Activated effector memory CD4-positive, alpha-beta T cell treated with Interleukin-2 at 50 U/mL for 16 hours (primary cell): ENCODE measurements at places on chromosomes 13 and 19.

- DNase-seq: no peak
Observed at GRCh38 chr13:111389621-111390521, 69.4 kb downstream of the TEX29 start.

GRCh38 chr19:17830567-17831418, 9.5 kb upstream of the INSL3 start:
- no peak for DNase-seq

- no peak for DNase-seq
Observed at GRCh38 chr13:76522083-76522755, 364.0 kb downstream of the KCTD12 start.

- no peak for DNase-seq
Observed at GRCh38 chr13:114260814-114261213, 20.6 kb upstream of the UPF3A start.

DNA sequence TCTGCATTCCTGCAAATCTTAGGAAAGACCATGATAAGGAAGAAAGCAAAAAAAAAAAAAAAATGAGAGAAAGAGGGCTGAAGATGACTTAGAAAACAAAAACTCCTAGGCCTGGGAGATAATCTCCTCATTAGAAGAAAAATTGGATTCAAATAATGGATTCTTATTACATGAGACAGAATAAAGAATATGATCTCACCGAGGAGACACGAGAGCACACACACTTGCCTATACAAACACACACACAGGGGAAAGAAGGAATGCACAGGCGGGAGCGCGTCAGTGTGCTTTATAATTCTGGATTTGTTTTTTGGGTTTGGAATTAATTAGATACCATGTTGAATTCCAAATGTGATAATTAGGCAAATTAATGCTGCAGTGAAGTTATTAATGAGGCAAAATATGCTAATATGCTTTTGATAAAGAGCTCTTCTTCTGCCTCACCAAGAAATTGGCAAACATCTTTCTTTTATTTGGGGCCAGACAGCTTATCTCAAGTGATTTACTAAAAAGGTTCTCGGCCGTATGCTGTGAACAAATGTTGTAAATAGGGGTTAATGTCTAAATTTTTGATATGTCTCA, 36.1 kb upstream of the PCDH8 start:
- no peak for DNase-seq

GRCh38 chr13:72567566-72567965, 159.9 kb downstream of the MZT1 start:
- no peak for DNase-seq

GRCh38 chr19:52473655-52474350, 20.4 kb downstream of the ZNF578 start:
- DNase-seq: no peak

- DNase-seq: no peak
Observed at GRCh38 chr13:106858903-106859532, 291.1 kb upstream of the ARGLU1 start.

DNA sequence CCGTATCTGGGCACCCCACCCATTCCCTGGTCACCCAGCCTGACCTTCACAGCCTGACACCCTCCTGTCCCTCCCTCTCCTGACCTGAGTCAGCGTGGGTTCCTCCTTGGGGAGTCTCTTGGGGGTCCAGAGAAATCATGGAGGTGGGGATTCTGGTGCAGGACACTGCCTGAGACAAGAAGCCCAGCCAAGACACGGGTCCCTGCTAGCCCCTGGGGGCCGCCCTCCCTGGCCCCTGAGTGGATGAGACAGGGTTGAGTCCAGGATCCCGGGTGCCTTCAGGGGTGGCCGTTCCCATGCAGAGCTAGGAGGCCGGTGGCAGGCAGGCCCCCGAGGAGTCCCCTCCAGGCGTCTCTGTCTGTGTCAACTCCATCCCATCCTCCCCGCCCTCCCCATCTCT, 1.6 kb downstream of the MAP2K7 start:
- no peak for DNase-seq

GRCh38 chr13:104170980-104171555, 1104.9 kb upstream of the SLC10A2 start:
- no peak for DNase-seq

DNA sequence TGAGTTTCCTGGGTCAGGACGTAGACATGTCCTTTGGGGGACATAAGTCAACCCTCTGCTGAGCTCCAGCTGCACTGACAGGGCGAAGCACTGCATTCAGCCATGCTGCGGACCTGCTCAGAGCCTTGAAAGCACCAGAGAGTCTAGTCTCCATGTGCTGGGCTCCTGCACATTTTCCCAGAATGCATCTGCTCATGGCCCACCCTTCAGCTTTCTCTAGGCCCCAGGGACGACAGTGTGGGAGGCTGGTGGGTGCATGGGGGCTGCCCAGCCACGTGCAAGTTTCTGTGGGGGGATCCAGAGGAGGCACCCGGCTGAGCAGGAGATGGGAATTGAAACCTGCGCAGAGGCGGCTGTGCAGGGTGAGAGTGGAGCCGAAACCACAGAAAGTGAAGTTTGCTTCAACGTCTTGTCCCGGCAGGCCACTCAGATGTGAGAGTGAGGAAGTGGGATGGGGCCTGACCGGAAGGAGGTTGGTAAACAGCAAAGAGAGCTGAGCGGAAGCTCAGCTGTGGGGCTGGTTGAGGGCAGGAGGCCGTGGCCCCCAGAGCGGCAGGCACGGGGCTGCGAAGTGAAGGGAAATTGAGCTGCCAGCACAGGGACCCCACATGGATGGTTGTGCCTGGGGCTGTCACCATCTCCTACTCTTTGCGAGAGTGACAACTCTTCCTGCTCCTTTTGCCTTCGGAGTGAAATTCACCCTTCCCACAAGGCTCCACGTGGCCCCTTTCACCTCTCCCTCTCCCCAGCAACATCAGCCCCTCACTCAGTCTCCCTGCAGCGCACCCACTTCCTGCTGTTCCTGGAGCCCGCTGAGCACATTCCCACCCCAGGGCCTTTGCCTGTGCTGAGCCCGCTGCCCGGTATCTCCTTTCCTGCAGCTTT, 11.8 kb downstream of the PGLS start:
- DNase-seq: peak; percentile 36

- no peak for DNase-seq
Observed at GRCh38 chr13:105569816-105570215, 965.6 kb downstream of the EFNB2 start.

DNA sequence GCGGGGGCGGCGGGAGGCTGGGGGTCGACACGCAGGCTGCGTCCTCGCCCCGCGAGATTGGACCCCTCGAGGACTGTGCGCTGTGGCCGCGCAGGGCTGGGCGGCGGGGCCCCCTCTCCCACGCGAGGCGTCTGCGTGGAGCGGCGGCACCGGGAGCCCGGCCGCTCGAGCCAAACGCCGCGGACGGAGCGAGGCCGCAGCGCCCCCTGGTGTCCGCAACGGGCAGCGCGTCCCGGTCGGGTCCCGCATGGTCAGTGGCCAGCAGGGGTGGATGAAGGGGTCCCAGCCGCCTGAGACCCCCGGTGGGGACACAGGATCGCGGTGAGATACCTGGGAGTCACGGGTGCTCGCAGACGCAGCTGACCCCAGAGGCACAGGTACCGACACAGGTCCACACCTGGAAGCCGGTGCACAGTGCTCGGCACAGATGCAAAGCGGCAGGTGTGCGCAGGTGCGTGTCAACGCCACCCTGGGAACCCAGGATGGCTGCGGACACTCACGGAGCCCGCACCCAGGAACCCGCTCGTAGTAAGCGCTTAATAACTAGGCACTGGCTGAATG, 2.1 kb upstream of the CIRBP start:
- peak; percentile 68 for DNase-seq

DNA sequence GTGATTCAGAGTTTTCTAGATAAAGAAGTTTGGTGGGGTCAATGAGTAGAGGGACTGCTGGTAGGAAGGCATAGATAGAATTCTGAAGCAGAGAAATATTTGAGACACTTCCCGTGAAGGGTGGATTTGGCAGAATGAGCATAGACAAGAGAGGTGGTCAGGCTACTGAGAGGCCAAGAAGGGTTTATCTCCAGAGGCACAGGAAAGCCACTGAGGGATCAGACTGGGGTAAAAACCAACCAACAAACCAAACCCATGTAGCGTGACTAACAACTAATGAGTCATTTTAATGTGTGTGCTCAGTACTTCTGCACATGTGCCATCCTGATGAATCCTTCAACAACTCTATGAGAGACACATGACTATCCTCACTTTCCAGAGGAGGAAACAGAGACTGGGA, 60.0 kb upstream of the SERP2 start:
- no peak for DNase-seq

DNA sequence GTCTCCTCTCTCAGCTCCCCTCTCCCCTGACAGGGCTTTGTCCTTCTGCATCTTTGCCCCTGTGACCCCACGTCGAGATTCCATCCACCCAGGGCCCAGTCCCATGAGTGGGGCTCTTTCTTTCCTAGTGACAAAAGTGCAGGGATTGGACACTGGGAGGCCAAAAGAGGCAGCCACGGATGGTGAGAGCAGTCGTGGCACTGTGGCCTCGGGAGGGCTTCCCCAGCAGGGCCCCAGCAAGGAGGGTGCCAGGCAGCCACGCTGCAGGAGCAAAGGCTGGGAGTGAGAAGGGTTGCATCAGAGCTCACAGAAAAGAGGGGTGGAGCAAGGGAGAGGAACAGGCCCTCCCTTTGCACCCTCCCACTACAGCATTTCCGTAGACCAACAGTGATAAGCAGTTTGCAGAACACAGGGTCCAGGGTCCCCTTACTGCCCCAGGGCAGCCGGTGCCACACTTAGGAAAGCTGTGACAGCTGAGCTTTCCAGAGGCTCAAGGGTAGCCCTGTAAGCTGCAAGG, 4.9 kb downstream of the ZSCAN1 start:
- no peak for DNase-seq

DNA sequence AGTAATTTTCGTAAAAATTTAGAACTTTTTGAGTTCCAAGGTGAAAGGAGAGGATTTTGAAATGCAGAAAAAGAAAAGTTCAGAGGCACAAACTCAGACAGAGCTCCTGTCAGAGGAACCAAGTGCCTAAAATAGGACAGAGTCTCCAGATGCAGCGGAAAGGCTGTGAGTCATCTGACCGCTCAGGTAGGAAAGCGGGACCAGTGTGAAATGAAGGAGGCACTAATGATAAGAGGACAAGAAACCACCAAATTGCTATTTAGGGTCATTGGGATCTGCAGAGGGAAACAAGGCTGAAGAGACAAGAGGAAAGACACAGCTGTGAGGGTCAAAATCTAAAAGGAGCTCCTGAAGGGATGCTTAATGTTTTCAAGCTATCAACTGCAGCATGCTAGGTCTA, 34.9 kb downstream of the IRS2 start:
- DNase-seq: no peak

GRCh38 chr13:108705031-108705430, 75.6 kb downstream of the MYO16 start:
- no peak for DNase-seq

DNA sequence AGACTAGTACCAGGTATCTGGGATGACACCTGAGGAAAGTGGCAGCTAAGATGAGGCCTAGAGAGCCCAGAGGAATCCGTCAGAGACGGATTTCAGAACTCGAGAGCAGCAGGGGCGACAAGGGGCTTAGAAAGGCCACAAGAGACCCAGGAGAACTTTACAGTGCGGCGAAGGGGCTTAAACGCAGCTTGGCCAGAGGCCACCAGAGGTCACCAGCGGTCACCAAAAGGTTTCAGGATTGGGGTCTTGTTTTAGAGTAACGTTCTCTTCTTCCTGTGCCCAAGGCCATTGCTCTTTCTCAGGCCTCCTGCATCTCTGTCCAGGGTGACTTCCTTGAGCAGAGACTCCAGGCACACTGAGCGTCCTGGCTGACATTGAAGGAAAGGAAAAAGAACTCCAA, 2.2 kb downstream of the ZSCAN22 start:
- no peak for DNase-seq

DNA sequence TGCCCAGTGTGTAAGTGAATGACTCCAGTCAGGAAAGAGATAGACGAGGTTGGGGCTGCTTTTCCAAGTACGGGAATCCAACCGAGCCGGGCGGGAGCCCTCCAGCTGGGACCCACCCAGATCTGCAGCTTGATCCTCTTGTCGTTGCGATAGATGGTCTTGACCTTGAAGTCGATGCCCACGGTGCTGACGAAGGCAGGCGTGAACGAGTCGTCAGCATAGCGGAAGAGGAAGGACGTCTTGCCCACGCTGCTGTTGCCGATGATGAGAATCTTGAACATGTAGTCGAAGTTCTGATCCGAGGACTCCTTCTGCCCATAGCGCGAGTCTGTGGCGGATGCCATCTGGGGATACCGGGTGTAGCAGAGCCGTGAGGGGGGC, 1.5 kb downstream of the RAB3A start:
- no peak for DNase-seq

DNA sequence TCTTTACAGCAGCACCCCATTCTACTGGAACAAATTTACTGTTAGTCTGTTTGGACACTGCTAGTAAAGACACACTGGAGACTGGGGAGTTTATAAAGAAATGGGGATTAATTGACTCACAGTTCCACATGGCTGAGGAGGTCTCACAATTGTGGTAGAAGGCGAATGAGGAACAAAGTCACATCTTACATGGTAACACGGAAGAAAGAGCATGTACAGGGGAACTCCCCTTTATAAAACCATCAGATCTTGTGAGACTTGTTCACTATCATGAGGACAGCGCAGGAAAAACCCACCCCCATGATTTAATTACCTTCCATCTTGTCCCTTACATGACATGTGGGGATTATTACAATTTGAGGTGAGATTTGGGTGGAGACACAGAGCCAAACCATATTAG, 1204.2 kb downstream of the SLITRK1 start:
- no peak for DNase-seq

DNA sequence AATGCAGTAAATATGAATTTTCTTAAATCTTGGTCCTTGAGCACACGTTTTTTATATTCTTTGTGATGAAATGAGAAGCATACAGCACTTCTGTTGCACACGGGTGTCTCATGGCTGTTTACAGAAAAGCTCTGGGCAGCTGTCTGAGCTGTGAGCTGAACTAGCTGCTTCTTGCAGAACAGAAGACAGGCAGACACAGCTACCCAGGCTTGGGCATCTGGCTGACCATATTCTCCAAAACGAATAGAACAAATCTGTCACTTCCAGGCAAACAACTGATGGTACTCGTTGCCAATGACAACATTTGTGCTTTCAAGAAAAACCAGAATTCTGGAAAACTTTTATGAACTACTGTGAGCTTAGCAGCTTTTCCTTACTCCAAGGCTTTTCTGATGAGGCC, 16.2 kb downstream of the PCID2 start:
- no peak for DNase-seq

DNA sequence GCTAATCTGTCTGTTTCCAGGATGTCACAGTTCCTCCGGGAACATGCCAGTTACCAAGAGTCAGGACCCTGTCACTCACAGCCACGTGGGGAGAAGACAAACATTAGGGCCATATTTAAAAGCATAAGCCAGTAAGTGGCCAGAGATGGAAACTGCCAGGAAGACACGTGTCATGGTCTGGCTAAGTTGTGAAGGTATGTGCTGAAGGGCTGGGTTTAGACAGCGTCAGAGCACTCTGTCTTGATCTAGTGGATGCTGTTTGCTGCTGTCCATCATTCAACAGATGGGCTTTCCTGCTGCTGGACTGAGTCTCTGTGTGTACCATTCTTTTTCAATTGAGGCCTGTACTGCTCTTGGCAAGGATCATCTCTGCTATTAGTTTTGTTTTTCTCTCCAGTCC, 128.6 kb downstream of the HS6ST3 start:
- DNase-seq: no peak
